Activated naive CD4-positive, alpha-beta T cell treated with anti-CD3 and anti-CD28 coated beads, Interleukin-2, amount 10 ng/mL, durations not matched to agents 5 hours and 36 hours (primary cell): ENCODE measurements at places on chromosomes 3 and 15. TPM values are rescaled to one million over a fixed set of nuclear protein-coding genes. Genes with fewer than 3 reads are reported as not detected.

CATSPER2 gene
- total RNA-seq = 4.0 TPM

PLCH1 gene
- total RNA-seq = 0.15 TPM

SI gene
- total RNA-seq = not detected

GOLGA6B gene
- not detected for total RNA-seq

GRK7 gene
- not detected for total RNA-seq

CYP8B1 gene
- total RNA-seq = not detected
